ENCODE measurements at places on chromosomes 7 and 10.

DNA sequence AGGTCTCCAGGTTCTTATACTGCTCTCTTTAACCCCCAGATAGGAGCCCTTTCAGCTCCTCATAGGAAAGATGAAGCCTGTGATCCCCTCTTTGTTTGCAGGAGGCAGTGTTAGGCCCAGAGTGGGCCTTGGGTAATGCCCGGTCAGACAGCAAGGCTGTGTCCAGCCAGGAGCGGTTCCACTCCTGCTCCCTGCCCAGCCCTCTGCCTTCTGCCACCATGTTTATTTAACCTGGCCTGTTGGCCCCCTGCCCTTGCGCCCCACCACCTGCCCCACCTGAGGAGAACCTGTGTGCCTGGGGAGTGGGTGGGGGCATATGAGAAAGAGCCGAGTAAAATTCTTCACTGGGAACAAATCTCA is 24.3 kb downstream of the CDH23 start:
- DNase-seq: no peak

DNA sequence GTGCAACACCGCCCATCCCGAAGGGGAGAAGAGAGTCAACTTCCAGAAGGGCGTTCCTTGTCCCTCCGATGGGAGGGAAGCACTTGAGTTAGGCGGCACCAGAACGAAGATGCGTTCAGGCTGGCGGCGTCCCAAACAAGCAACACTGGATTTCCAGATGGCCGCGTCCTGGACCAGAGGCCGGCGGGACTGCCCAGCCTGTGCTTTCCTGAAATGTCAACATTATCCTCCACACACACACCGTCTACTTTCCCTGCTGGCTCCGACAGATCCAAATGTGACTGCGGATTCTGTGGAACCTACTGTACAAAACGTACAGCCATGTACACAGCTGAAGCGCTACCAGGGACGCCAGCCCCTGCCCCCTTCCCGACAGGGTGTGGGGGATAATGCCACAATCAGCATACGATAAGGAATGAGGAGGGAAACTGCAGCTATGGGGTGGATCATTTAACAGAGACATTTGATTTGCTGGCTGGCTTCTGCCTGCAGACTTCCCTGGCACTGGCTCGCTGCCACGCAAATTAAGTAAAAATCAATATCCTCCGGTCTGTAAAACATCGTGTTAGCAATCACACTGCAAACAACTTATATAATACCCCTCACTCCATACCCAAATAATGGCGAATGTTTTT is 82.1 kb downstream of the ZRANB1 start:
- peak; percentile 62 for DNase-seq

DNA sequence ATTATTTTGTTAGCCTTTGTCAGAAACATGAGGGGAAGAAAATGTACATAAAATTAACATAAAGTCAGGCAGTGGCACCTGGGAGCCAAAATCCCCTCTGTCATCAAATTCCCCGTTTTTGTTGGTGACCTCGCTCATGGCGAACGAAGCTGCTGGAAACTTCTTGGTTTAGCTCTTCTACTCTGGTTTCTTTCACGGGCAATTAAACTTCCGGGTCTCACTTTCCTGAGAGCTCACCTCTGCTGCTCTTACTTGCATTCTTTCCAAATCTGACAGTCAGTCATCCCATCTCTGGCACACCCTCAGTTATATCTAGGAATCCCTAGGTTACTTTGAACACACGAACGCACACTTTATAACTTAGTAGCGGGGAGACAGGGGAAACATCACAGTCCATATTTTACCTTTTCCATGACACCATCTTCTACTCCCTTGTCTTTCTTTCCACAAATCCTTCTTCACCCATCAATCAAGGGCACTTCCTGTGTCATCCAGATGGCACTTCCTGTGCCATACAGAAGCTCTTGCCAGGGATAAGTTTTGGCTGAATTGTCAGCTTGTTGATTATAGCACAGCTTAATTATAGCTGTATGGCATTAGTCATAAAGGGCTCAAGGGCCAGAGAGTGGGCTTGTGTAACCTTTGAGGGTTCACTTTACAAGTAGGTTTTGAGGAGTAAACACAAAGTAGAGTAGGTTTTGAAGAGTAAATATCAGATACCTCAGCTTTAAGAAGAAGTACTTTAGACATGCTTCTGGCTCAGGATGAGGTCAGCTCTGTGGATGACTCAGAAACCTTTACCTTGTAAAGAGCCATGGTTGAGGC is 105.1 kb downstream of the GATA3 start:
- DNase-seq: no peak

DNA sequence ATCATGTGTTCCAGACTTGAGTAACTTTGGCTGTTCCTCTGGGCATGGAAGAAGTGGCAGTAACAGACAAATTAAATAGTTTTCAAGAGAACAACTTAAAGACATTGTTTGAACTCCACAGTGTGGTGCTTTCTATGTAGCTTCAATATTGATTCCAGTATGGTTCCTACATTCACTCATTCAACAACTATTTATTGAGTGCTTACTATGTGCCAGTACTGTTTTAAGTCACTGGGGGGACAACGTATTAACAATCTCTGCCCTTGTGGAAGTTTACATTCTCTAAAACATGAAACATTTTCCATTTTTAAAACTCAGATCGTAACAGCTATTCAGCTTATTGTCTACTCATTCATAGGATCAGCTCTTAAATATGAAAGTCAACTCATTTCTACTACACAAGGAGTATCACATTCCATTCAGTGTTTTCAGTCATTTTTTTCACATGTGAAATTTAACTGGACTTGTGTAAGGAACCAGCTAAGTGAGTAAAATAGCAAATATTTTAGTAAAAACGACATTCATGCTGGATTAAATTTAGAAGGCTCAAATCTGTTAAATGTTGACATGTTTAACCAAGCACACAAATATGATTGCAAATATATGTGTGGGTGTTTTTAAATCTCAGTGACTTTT is 13.6 kb upstream of the CUBN start:
- no peak for DNase-seq

GRCh38 chr7:142334236-142334635 is 76.4 kb upstream of the PRSS58 start:
- DNase-seq: no peak

DNA sequence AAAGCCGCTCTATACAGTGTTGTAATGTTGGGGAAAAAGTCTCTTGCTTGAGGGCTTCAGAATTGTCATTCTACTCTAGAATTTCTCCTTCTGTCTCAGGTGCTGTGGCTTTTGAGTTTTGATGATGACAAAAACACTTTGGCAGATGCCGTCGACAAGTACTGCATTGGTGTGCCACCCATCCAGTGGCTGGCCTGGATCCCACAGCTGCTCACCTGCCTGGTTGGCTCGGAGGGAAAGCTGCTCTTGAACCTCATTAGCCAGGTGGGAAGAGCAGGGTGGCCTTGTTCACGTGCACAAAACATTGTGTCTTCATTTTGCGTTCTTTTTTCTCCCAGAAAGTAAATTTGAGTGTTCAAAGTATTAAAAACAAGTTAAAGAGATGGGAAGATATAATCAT is 112.0 kb downstream of the TRRAP start:
- no peak for DNase-seq

GRCh38 chr7:3760651-3761050 is 459.6 kb downstream of the SDK1 start:
- no peak for DNase-seq

GRCh38 chr10:21318540-21319167 is 206.8 kb downstream of the SKIDA1 start:
- no peak for DNase-seq

DNA sequence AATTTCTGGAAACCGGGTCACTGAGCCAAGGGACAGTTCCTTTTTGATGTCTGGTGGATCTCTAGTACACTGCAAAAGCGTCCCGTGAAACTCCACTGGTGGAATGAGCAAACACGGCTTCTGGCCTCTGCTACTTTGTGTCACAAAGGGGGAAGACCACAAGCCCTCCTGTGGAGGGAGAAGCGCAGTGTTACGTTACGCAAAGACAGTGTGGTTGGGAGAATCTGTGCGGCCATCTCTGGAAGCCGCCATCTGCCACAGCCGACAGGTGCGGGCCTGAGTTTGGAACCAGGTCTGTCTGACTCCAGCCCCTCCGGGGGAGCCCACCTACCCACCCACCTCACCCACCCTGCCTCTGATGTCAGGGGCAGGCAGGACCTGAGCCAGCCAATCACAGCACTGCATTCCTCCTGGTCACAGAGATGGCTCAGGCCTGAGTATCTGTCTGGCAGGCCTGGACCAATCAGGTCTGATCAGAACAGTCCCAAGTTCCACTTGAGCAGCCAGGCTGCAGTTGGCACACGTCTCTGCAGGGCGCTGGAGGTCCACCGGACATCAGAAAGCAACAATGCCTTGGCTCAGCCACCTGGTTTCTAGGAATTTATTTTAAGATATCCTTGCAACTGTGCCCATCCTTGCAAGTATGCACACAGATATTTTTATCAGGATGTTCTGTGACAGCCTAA is 3.0 kb upstream of the CYP2W1 start:
- no peak for DNase-seq

GRCh38 chr10:121355161-121355560 is 243.1 kb downstream of the FGFR2 start:
- DNase-seq: no peak

DNA sequence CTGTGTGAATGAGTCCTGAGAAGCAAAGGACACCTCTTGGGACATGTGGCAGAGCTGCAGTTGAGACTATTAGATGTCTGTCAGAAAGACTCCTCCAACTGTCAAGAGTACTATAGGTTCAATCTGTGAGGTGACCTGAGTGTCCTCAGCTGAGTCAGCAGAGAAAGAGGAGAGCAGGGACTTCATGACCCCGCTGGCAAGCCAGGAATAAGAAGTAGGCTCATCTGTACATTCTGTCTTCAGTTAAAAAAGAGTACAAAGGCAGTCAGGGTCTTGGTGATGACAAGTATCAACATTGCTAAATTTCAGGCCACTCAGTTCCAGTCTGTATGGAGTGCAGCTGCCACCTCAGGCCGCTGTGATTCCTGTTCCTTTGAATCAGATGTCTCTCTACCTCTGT is 25.1 kb downstream of the HECTD2 start:
- no peak for DNase-seq

DNA sequence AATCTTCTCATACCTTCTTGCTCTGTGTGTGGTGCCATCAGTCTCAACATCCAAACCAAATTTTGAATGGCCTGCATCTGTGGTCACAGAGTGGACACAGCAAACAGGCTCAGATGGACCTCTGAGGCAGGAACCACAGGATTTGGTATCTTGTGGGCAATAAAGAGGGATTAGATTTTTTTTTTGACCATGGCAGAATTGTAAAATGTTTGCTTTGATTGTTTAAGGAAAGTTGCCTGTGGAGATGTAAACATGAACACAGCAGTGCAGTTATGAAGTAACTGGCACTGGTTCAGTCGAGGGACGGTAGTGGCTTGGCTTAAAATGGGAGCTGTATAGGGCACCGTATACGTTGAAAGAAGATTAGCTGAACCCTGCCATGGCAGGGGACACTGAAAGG is 464.7 kb downstream of the SH2D4B start:
- no peak for DNase-seq

- no peak for DNase-seq
These were observed 211.0 kb downstream of the WDR11 start for GRCh38 chr10:121062115-121062514.

GRCh38 chr10:18140957-18141845 is 977 bp downstream of the CACNB2 start:
- peak; percentile 23 for DNase-seq

- DNase-seq: no peak
These were observed 19.1 kb upstream of the EXOC6 start for GRCh38 chr10:92829042-92829785.

DNA sequence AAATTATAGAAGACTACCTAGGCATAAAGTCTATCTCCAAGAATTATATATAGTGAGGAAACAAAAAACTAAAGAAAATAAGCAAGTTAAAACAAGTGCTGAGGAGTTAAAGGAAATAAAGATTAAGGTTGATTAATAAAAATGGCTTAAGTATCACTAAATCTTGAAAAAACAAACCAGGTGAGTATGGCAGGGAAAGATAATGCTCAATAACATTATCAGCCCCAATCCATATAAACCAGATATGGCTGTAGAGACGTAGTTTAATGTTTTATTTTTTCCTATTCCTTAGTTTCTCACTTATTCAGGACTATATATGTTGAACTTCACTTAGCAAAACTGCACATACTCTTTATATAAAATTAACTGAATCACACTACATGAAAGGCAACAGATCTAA is 4.4 kb downstream of the WASL start:
- no peak for DNase-seq

DNA sequence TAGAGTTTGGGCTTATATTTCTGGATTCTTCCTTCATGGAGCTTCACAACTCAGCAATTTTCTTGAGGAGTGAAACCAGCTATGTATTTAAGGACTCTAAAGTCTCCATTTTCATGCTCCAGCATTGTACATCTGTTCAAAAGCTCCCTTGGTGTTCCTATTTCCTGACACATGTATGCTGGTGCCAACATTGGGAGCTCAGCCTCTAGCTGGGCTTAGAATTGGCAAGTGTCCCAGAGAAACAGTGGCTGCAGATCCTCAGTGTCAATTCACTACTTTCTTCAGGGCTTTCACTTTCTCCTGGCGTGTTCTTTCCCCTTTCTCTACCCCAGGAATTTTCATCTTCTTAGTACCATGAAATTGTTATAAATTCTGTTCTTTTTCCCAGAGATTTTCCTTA is 103.1 kb downstream of the ZNF467 start:
- peak; percentile 16 for DNase-seq

GRCh38 chr7:103487419-103487818 is 41.4 kb upstream of the SLC26A5 start:
- DNase-seq: no peak

- peak; percentile 57 for DNase-seq
These were observed 26.8 kb downstream of the VSIR start for GRCh38 chr10:71746344-71747037.

DNA sequence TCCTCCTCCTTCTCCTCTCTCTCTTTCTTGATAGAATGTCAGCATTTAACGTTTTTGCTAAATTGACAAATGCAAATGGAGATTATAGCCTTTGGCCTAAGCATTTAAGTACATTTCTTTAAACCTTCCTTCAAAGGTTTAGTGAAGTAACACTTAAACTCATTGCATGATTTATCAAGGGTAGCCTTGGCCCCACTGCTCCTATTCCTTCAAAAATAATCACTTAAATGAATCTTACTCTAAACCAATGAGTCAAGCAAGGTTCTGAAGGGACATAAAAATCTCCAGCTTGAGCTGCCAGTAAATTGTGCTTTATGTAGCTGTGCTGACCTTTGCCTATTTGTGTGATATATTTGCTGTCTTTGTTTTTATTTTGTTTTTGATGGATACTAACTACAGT is 358.5 kb upstream of the AKR1E2 start:
- DNase-seq: no peak

- DNase-seq: no peak
These were observed 95.5 kb downstream of the PPP1R17 start for GRCh38 chr7:31782411-31782991.

- DNase-seq: no peak
These were observed 594 bp downstream of the CNNM1 start for GRCh38 chr10:99329554-99330346.

DNA sequence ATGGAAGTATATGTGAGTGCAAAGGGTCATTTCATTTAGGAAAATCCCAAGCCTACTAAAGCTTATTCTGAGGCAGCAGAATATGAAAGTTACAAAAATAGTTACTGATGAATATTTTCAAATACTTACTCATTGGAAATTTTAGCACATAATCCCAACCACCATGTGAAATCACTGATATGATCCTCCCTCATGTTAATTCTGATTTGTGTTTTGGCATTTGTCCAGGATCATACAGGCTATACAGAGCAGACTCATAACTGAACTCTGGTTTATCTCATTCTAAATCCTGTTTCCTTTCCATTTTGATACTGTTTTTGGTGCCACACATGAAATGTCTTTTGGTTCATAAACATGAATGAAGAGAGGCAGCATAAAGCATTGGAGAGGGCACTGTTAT is 3.4 kb upstream of the FAM24B start:
- no peak for DNase-seq
